ENCODE measurements at places on chromosomes 5 and 9.

DNA sequence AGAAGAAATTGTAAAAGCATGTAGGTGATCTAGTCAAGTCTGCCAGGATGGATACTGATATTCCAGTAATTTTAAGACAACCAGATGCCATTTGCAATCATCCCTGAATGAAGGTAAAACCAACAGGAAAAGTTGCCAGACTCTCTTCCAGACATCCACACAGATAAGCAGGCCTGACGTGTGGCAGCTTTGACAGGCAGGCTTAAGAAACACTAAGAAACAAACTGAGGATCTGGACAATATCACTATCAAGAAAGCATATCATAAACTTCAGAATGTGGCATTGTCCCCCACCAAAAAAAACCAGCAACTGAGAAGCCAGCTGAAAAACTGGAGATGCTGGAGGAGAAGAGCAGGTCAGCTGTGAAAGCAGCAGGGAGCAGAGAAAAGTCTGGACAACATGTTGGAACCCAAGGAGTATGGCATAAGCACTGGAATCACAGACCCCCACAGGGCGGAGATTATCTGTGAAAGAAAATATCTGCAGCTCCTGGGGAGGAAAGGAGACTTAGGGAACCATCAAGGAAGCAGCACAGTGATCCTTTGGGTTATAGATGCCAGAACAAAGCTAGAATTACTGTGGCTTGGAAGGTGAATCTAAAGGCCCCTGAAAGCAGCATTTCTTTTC, 307.0 kb downstream of the CWC27 start:
- no peak overlapping the region for H3K27ac ChIP-seq
- H3K27me3 ChIP-seq = no peaks in the 10 kb centered on the region
- H3K36me3 ChIP-seq = no peaks in the 10 kb centered on the region
- H3K4me1 ChIP-seq = peaks cover 15% of the 10 kb centered on the region
- no peak for DNase-seq

DNA sequence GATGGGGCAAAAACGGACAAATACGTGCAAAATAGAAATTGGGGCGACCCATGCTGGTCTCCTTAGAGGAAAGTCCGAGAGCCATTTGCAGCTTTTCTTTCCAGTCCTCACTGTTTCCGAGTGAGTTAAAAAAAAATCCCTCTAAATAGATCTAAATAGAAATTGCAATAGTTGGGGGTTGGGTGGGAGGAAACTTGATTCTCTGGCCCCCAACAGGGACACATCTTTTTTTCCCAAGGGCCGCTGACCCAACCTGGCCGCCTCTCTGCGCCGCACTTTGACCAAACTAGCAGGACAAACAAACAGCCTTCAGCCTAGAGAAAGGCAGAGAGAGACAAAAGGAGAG, 2.8 kb upstream of the NKX2-5 start:
- H3K27ac ChIP-seq = no peak overlapping the region
- peaks cover 45% of the 10 kb centered on the region for H3K4me1 ChIP-seq
- H3K4me3 ChIP-seq = no peak overlapping the region
- no peaks in the 10 kb centered on the region for H3K36me3 ChIP-seq
- DNase-seq = peak; percentile 10

- H3K4me1 ChIP-seq = no peaks in the 10 kb centered on the region
- no peak overlapping the region for H3K27ac ChIP-seq
- DNase-seq = no peak
- no peak overlapping the region for H3K4me3 ChIP-seq
- H3K36me3 ChIP-seq = no peaks in the 10 kb centered on the region
- no peaks in the 10 kb centered on the region for H3K27me3 ChIP-seq
Observed at GRCh38 chr5:171783051-171783450, 2.6 kb upstream of the SMIM23 start.

GRCh38 chr9:75186767-75187380, 98.6 kb downstream of the OSTF1 start:
- no peaks in the 10 kb centered on the region for H3K4me1 ChIP-seq
- H3K27ac ChIP-seq = no peak overlapping the region
- no peaks in the 10 kb centered on the region for H3K27me3 ChIP-seq

- no peak overlapping the region for H3K4me3 ChIP-seq
- peaks cover 6% of the 10 kb centered on the region for H3K36me3 ChIP-seq
- H3K4me1 ChIP-seq = peaks cover 18% of the 10 kb centered on the region
- no peak overlapping the region for H3K27ac ChIP-seq
- no peaks in the 10 kb centered on the region for H3K27me3 ChIP-seq
Observed at GRCh38 chr5:98906756-98907355, 22.0 kb downstream of the CHD1 start.

DNA sequence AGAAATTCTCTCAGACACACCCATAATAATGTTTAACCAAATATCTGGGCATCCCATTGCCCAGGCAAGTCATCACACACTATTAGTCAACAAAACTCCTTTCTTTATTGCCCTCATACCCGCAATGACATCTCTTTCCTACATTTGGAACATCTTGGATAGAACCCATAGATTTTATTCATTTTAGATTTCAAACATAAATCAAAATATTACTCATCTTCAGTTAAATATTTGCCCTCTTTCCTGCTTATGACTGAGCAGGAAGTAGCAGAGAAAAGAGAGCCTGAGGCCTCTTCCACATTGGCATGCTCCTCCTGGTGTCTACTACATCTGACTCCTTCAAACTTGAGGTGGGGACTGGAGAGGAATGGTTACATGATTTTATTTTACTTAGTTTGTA, 592.0 kb downstream of the CHSY3 start:
- H3K4me1 ChIP-seq = no peaks in the 10 kb centered on the region
- no peaks in the 10 kb centered on the region for H3K27me3 ChIP-seq
- no peaks in the 10 kb centered on the region for H3K36me3 ChIP-seq
- no peak for DNase-seq
- H3K4me3 ChIP-seq = no peak overlapping the region

DNA sequence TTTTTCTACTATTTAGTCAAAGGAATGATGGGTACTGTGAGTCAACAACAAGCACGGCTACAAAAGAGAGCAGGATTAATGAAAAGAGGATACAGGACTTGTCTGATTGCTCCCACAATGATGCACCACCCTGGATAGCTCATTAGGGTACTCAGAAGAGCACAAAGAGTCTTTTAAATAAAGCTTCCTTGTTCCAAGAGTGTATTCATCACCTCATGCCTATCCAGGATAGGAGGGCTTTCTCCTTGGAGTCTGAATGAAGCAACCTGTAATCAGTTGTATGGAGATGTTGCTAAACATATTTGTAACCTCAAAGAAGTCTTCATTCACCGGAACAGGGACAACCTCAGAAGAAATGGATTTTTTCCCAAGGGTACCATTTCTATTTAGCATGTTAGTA, 219.5 kb upstream of the TMEM161B start:
- H3K36me3 ChIP-seq = no peaks in the 10 kb centered on the region
- no peaks in the 10 kb centered on the region for H3K4me1 ChIP-seq
- H3K27me3 ChIP-seq = no peaks in the 10 kb centered on the region
- no peak for DNase-seq
- H3K27ac ChIP-seq = no peak overlapping the region

- H3K27me3 ChIP-seq = no peaks in the 10 kb centered on the region
- no peak overlapping the region for H3K27ac ChIP-seq
- H3K4me3 ChIP-seq = no peak overlapping the region
- no peaks in the 10 kb centered on the region for H3K36me3 ChIP-seq
Observed at GRCh38 chr5:73606206-73606753, 19.7 kb upstream of the ARHGEF28 start.

DNA sequence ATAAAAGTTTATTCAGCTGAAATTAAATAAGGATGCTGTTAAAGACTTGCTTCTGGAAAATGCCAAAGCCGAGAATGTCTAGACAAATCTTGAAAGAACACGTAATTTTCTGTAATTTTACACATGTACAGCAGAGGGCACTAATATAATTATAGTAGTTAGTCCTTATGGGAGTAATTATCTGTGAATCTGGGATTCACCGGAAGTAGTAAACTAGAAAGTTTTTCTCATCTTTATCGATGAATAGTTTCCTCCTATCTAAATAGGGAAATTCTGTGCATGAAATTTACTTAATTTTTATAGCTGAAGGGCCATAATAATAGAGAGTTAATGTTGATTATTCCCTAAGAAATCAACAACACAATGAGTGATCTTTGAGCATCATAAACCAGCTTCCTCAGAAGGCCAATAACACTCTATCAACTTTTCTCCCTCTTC, 18.4 kb upstream of the CNTLN start:
- H3K36me3 ChIP-seq = no peaks in the 10 kb centered on the region
- no peak overlapping the region for H3K27ac ChIP-seq
- H3K4me3 ChIP-seq = no peak overlapping the region
- DNase-seq = peak; percentile 5
- H3K27me3 ChIP-seq = no peaks in the 10 kb centered on the region
- no peaks in the 10 kb centered on the region for H3K4me1 ChIP-seq

GRCh38 chr9:124376329-124376728, 38.9 kb downstream of the PSMB7 start:
- no peaks in the 10 kb centered on the region for H3K4me1 ChIP-seq
- H3K27ac ChIP-seq = no peak overlapping the region
- no peaks in the 10 kb centered on the region for H3K27me3 ChIP-seq
- no peak for DNase-seq

- H3K27ac ChIP-seq = no peak overlapping the region
- no peak for DNase-seq
- H3K27me3 ChIP-seq = no peaks in the 10 kb centered on the region
- no peak overlapping the region for H3K4me3 ChIP-seq
Observed at GRCh38 chr5:78345485-78345884, 14.9 kb upstream of the SCAMP1 start.

- no peaks in the 10 kb centered on the region for H3K27me3 ChIP-seq
- H3K4me3 ChIP-seq = no peak overlapping the region
- no peak for DNase-seq
- no peaks in the 10 kb centered on the region for H3K4me1 ChIP-seq
Observed at GRCh38 chr5:176427971-176428370, 11.6 kb upstream of the CLTB start.

DNA sequence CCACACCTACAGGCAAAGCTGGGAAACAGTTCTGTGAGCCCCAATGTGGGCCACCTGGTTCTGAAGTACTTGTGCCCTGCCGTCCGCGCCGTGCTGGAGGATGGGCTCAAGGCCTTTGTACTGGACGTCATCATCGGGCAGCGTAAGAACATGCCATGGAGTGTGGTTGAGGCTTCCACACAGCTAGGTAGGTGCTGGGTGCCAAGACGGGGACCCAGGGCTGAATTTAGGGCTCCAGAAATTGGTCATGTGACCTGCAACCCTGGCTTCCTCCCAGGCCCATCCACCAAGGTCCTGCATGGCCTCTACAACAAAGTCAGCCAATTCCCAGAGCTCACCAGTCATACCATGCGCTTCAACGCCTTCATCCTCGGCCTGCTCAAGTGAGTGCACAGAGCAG, 46.9 kb upstream of the TESK1 start:
- no peak for DNase-seq
- H3K27me3 ChIP-seq = no peaks in the 10 kb centered on the region
- peaks cover 5% of the 10 kb centered on the region for H3K4me1 ChIP-seq
- H3K27ac ChIP-seq = no peak overlapping the region

- H3K36me3 ChIP-seq = peaks cover 28% of the 10 kb centered on the region
- peaks cover 31% of the 10 kb centered on the region for H3K4me1 ChIP-seq
- DNase-seq = no peak
- peak overlapping the region; percentile 75 for H3K4me3 ChIP-seq
- H3K27me3 ChIP-seq = no peaks in the 10 kb centered on the region
- H3K27ac ChIP-seq = peak overlapping the region; percentile 64
Observed at GRCh38 chr5:68288707-68289134, 73.2 kb downstream of the PIK3R1 start.

- no peaks in the 10 kb centered on the region for H3K36me3 ChIP-seq
- no peak for DNase-seq
- H3K4me1 ChIP-seq = peaks cover 6% of the 10 kb centered on the region
- H3K4me3 ChIP-seq = no peak overlapping the region
- peaks cover 2% of the 10 kb centered on the region for H3K27me3 ChIP-seq
Observed at GRCh38 chr5:54360089-54360488, 49.7 kb upstream of the ARL15 start.

GRCh38 chr5:32991421-32991815, 280.3 kb downstream of the NPR3 start:
- H3K4me1 ChIP-seq = no peaks in the 10 kb centered on the region
- H3K4me3 ChIP-seq = no peak overlapping the region

- no peak overlapping the region for H3K4me3 ChIP-seq
- no peaks in the 10 kb centered on the region for H3K4me1 ChIP-seq
- H3K36me3 ChIP-seq = no peaks in the 10 kb centered on the region
- DNase-seq = no peak
- H3K27ac ChIP-seq = no peak overlapping the region
Observed at GRCh38 chr9:34310215-34310614, 18.9 kb downstream of the KIF24 start.

DNA sequence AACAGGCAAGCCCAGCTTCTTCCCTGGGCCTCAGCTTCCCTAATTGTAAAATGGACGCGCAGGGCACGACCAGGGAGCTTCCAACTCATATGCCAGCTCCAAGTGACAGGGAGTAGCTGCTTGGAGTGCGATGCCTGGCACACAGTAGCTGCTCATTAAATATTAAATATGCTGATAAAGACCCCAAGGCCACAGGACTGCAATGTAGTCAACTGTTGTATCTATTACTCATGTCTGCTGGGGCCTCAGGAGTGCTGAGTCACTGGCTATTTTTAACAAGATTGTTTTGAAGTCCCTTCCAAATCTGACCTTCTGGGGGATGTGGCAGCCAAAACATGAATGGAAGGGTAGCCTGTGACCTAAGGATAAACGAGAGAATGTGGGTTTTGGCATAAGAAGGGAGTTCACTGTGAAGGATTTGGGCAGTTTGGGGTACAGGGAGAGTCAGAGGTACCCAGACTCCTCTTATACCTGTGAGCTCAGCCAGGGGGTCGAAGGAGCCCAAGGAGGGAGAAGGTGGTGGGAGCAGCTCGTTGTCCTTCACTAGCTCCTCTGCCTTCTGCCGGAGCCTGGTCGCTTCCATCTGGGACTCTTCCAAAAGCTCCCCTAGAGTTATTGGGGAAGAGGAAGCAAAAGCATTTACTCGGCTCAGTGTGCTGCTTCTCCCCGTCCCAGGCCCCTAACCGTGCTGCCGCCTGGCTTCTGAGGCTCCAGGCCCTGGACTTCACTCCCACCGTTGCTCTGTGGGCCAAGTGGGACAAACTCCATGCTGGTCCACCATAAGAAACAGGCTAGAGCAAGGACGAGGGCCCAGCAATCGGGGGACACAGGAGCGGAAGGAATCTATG, 17.5 kb downstream of the TNIP1 start:
- no peaks in the 10 kb centered on the region for H3K27me3 ChIP-seq
- peaks cover 82% of the 10 kb centered on the region for H3K36me3 ChIP-seq

DNA sequence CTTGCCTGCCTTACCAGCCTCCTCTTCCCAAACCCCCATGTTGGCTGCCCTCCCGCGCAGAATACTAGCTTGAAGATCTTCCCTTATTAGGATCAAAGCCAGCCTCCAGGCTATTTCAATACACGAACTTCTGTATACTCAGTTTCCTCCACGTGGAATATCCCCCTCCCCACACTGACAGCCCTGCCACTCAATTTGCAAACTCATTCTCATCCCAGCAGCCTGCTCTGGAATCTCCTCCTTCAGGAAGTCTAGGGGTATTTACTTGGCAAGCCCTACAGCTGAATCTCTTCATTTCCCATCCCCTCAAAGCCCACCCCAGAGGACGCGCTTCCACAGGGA, 157.0 kb upstream of the SMIM23 start:
- no peak for DNase-seq
- peaks cover 10% of the 10 kb centered on the region for H3K27me3 ChIP-seq
- H3K4me3 ChIP-seq = no peak overlapping the region
- H3K36me3 ChIP-seq = no peaks in the 10 kb centered on the region
- H3K4me1 ChIP-seq = peaks cover under 1% of the 10 kb centered on the region

Measured in B cell (primary cell).